ENCODE measurements at places on chromosomes 6 and 20.

DNA sequence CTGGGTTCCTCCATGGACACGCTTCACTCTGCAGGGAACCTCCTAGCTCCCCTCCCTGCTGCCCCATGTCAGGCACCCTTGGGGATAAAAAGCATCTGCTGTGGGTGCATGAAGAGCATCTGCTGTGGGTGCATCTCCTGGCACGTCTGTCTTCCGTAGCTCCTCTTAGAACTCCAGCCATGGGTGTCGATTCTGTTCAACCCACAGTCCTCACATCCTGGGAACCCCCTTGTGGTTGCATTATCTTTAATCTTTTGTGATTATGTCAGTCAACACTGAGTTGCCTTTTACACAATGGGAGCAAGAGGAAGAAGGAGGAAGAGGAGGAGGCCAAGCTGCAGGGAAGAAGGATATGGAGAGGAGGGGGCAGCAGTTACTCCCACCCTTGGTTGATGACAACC lies 24.1 kb upstream of the CCR6 start:
- no peak for DNase-seq

DNA sequence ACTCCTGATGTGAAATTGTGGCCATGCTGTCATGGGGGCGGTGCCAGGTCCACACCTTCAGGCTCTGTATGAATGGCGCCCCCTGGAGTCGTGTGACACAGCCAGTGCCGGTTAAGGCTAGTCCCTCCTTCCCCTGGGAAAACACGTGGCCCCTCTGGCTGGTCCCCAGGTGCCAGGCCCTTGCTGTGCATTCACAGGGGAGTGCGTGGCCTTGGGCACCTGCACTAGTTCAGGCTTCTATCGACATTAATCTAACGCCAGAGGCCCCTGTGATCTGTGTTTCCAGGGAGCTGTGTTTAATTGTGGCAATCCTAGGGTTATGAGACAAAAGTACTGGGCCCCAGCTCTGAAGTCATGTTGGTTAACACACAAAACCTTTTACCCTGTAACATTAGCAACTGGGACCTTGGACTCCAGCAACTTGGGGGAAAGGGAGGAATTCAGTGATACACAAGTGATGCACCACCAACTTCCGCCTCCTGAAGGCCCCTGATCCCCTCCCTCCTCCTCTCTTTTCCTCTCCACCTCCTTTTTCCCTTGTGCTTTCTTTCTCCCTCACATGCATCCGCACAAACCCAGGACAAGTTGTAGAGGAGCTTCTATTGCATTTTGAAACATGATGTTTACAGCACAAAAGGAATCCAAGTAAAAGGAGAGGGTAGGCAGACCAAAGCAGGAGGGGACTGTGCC lies 74.0 kb downstream of the SSR1 start:
- DNase-seq, result peak; percentile 65

DNA sequence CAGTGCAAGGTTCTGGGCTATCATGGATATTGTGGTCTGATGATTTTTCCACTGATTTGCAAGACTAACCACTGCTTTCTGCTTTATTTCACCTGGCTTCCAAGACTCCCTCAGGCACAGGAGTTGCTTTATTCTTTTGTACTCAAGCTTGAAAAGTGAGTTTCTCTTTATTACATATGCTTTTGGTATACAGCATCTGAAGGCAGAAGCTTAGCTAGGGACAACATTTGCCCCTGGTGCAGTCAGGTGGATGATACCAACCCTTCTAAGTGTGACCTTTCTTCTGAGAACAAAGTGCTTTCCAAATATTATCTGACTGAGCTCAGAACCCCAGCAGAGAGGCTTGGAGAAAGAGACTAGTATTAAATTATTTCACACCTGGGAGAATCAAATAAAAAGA lies 94.0 kb upstream of the PHACTR1 start:
- DNase-seq, result no peak

DNA sequence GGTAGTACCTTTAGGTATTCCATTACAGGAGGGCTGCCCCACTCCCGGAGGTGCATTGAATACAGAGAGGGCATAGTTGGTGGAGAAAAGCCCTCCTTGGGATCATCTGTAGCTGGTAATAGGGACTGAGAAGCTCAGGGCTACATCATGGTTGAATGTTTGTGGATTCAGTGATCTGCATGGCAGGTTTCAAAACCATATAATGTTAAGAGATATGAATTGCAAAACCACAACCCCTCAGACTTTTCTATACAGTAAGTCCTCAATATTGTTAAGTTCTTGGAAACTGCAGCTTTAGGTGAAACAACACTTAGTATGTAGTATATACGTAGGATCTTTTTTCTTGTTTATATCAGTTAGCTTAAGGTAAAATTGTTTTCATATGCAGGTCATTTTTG lies 11.3 kb downstream of the TULP4 start:
- no peak for DNase-seq

- no peak for DNase-seq
Observed at GRCh38 chr20:8661229-8661952, 407.5 kb upstream of the PLCB4 start.

- DNase-seq, result no peak
Observed at GRCh38 chr6:166507809-166508564, 78.5 kb downstream of the RAMACL start.

GRCh38 chr6:108850669-108851465 lies 2.6 kb downstream of the ARMC2 start:
- no peak for DNase-seq

- DNase-seq, result no peak
Observed at GRCh38 chr6:161830866-161831616, 557.2 kb upstream of the AGPAT4 start.

DNA sequence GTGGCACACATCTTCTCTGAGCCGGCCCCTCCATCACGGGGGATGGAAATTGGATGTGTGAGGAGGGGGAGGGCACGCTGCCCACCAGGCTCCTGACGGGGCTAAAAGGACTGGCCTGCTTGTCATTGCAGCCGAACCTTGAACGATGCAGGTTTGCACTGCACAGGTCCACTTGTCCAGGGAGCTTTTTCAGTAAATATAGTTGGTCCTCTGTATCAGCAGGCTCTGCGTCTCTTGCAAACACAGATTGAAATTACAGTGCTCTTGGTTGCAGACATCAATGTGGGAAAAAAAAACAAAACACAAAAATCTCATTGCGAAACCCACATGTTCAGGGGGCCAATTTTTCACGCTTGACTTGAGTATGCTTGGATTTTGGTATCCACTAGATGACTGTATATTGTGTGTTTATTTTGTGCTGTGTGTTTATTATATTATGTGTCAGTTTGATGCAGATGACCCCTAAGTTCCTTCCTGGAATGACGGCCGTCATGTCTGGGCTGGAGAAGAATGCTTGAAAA lies 29.2 kb downstream of the ERMARD start:
- no peak for DNase-seq

DNA sequence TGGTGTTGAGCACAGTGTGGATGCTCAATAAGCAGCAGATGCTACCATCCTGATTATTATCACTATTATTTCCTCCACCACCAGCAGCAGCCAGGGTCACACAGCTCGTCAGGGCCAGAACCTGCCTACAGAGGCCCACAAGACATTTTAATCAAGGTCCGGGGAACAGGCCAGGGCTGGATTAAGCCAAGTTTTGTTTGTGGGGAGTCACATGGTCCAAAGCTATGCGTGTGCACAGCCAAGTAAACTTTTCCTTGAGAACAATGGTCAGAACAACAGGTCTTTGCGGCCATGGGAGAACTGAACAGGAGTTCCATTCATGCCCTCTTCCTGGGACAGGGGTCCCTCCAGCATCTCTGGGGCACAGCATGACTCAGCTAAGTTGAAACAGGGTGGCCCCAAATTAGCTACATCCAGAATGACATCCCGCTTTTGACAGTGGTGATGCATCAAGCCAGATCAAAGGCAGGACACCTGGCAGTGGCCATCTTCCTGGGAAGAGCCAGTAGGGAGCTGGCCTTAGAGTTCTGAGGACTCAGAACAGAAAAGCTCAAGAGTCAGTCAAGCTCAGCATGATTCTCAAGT lies 11.7 kb downstream of the SNTA1 start:
- DNase-seq, result no peak

- no peak for DNase-seq
Observed at GRCh38 chr20:24389686-24390085, 79.7 kb upstream of the SYNDIG1 start.

- no peak for DNase-seq
Observed at GRCh38 chr6:114997813-114998292, 655.0 kb upstream of the HS3ST5 start.

DNA sequence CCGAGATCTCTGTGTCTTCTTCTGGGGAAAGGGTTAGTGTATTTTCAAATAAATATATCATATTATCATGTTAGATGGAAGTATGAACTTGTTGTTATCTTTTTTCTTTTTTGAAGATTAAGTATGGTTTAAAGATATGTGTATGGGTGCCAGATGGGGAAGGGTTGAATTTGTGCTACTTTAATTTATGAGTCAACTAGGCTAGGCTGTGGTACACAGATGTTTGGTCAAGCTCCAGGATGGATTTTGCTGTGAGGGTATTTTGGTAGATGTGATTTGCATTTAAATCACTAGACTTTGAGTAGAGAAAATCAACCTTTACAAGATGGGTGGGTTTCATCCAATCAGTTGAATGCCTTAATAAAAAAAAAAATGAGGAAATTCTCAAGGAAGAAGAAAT lies 886.6 kb upstream of the ADGRB3 start:
- no peak for DNase-seq

- DNase-seq, result no peak
Observed at GRCh38 chr20:33893314-33893713, 82.2 kb downstream of the CHMP4B start.

GRCh38 chr6:67331304-67331703 lies 1303.8 kb upstream of the ADGRB3 start:
- DNase-seq, result no peak

- DNase-seq, result no peak
Observed at GRCh38 chr6:169367507-169367906, 113.9 kb upstream of the THBS2 start.

GRCh38 chr20:60697252-60697651 lies 554.8 kb upstream of the CDH4 start:
- no peak for DNase-seq

DNA sequence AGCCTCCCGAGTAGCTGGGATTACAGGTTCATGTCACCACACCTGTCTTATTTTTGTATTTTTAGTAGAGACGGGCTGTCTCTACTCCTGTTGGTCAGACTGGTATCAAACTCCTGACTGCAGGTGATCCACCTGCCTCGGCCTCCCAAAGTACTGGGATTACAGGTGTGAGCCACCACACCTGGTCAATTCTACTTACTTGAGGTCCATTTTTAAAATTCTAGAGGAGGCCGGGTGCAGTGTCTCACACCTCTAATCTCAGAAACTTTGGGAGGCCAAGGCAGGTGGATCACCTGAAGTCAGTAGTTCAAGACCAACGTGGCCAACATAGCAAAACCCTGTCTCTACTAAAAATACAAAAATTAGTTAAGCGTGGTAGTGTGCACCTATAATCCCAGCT lies 7.8 kb downstream of the RIPOR3 start:
- DNase-seq, result no peak

- no peak for DNase-seq
Observed at GRCh38 chr6:129801909-129802308, 59.2 kb downstream of the TMEM244 start.

Data from activated T-cell treated with anti-CD3 and anti-CD28 coated beads for 24 hours (primary cell).